ENCODE measurements at places on chromosomes 6 and 20.

DNA sequence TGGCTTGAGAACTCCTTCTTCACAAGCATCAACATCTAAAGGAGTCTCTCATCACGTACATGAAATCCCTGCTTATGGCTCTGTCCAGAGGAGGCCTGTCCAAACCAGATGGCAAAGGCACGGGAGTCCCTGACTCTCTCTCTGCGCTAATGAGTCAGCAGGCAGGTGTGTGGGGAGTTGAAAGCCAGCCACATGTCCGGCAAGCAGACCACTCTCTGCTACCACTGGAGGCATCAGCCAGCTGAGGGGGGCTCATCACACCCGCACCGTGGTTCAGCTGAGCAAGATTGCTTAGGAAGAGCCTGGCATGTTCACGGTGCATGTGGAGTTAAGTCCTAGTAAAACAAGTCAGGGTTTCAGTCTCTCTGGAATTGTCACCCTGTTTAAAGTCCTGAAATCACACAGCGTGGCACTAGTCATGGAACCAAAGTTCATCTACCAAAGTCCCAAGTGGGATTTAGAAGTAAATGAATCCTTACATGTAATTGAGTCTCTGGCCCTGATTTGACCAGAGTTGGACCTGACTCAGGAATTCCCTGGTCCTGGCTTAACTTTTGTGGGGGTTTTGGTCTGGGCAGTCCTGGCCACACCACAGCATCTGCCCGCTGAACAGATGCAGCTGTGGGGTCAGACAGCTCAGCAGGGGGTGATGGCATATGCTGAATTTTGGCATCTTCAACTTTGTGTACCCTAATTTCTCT, 155.2 kb upstream of the RIN2 start:
- no peak for DNase-seq

GRCh38 chr6:36414481-36414880, 27.0 kb upstream of the ETV7 start:
- no peak for DNase-seq

DNA sequence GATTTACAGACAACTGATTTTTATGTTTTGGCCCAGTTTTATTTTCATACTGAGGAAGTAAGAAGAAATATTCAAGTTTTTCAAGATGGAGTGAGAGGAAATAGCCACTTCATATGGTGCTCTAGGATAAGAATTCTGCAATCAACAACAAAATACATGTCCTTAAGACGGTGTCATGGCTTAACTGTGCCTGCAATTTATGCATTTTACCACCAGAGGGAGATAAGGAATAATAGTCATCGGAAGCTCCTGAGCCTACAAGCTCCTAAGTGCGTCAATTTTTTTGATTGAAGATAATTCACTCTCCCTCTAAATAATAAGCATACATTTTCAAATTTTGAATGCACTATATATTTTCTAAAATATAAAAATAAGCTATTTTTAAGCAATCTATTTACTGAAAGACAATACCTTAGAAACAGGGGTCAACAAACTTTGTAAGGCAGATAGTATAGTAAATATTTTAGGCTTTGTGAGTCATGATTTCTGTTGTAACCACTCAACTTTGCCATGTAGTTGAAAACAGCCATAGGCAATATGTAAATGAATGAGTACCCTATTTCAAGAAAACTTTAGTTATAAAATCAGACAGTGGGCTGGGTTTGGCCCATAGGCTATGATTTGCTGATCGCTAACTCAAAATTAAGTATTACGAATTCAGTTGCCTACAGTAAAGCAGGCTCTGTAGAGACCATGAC, 230.9 kb upstream of the DTNBP1 start:
- no peak for DNase-seq

- DNase-seq, result no peak
These were observed 46.4 kb upstream of the DST start for GRCh38 chr6:56689114-56689513.

DNA sequence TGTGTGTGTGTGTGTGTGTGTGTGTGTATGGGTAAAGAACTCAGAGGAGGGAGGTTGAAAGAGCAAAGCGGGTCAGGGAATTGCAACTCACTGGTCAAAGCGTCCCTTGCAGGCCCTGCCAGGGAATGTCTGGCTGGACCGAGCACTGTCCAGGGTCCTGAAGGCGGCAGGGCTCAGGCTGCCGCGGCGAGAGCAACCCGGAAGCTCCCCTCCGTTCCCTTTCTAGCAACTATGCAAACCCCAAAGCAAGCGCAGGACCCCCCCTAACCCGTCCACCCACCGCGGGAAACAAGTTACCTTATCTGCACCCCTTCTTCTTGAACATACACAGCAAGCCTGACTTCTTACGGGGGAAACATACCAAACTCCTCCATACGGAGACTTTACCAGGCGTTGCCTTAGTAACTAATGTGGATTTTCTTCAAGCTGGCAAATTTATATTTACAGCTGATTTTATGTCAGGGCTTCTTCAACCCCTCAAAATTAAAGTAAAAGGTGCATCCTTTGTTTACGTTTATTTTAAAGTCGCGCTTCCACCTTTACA, 538 bp upstream of the GRM1 start:
- peak; percentile 11 for DNase-seq

DNA sequence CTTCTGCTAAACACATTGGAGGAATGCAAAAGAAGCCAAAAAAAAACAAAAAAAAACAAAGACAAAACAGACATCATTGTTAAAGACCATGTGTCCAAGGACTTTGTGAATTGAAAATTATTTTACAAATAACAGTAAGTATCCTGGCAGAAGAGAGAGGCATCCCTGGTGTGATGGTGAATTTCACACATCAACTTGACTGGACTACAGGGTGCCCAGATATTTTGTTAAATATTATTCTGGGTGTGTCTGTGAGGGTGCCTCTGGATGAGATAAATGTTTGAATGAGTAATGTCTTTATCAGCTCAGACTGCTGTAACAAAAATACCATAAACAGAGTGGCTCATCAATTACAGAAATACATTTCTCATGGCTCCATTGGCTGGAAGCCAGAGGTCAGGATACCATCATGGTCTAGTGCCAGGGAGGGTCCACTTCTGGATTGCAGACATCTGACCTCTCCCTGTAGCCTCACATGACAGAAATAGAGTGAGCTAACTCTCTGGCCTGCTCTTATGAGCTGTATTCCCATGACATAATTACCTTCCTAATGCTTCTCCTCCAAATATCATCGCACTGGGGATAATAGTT, 12.2 kb upstream of the C6orf118 start:
- no peak for DNase-seq

DNA sequence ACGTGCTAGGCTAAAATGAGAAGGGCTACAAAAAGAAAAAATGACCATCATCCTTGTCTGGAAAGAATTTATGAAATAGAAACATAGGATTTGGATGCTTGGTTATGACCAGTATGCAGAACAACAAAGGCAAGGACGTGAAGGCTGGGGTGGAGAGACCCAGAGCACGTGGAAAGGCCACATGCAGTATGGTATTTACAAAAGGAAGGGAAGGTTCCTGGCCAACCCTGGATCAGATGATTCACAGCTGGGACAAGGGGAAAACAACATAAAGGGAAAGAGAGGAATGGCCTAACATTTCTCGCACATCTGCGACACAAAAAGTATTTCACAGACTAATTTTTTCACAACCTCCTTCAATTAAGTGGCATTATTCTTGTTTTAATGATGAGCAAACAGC, 8.2 kb downstream of the STX7 start:
- no peak for DNase-seq

- DNase-seq, result no peak
These were observed 572.9 kb upstream of the NOX3 start for GRCh38 chr6:156028335-156029131.

- DNase-seq, result no peak
These were observed 4.6 kb upstream of the GUCA1B start for GRCh38 chr6:42199106-42199981.

DNA sequence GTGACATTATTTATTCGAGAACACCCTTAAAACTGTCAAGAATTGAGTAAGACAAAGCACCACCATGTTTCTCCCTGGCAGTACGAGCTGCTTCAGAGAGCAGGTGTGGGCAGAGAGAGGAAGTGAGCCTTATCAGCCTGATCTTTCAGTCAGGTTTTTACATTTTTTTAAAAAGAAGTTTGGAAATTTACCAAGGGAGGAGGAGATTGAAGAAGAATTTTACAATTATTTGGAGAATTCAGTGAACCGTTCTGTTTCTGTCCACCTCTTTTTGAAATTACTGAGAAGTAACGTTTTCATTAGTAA, 75.5 kb downstream of the ZDHHC14 start:
- DNase-seq, result no peak

GRCh38 chr20:19026121-19026878, 186.1 kb upstream of the SLC24A3 start:
- no peak for DNase-seq

DNA sequence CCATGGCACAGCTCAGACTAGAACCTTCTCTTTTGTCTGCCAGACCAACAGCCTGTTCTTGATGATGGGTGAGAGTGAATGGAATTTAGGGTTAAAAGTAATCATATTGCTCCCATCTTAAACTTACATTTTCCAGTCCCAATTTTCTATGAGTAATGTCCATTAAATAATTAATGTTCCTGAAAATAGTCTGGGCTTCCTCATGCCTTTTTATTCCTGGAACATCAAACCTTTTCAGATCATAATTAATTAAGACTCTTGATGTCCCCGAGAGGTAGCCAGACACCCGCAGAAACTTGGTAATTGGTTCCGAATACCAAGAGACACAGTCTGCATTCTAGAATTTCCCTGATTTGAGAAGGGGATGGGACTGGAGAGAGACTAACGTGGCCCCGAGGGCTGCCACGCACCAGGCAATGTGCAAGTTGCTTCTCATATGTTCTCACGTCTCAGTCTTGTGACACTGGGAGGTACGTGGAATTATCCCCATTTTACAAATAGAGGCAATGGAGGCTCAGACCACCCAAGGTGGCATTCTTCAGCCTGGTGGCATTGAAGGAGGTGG, 78.6 kb upstream of the TOX2 start:
- DNase-seq, result no peak

- no peak for DNase-seq
These were observed 54.9 kb downstream of the ANKRD6 start for GRCh38 chr6:89487864-89488263.

DNA sequence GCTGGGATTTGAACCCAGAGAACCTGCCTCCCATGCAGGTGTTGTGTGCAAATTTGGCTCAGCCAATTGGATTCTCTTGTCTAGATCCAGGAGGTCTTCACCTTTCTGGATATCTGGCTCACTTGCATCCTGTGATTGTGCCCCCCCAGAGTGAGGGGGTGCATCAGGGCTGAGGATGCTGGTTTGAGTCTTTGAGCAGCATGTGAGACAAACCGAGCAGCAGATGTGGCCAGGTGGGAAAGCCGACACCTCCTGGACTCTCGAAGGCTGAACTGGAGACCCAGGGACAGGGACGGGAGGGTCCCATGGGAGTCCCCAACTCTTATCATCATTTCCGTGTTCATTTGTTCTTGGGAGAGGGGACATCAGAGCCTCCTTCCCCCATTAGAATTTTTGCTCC, 30.6 kb upstream of the SULF2 start:
- no peak for DNase-seq

DNA sequence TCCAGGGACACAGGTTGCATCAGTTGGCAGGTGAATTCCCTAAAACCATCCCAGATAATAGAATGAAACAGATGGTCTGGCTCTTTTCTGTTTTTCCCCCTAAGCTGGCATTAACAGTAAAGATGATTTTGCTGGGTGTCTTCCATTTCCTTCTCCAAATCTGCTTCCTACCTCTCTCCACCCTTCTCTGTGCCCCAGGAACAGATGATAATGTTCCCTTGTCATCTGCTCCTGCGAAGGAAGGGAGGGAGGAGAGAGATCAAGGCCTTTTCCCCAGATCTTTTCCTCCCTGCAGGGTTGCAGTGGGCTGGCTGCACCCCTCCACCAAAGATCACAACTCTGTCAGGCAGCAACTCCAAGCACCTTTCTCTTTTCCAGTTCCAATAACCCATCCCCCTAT, 156.5 kb upstream of the PRDM1 start:
- DNase-seq, result no peak

DNA sequence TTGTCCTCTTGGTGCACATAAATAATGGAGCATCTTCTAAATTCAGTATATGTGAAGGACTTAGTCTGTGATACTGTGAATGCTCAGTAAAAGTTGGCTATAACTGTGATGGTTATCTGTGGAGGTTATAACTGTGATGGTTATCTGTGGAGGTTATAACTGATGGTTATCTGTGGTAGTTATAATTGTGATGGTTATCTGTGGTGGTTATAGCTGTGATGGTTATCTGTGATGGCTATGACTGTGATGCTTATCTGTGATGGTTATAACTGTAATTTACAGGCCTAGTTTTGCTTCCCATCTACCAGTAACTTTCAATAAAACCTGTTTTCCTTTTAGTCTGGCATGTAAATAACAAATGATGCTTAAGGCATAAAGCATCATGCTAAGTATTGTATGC, 16.5 kb downstream of the PTK7 start:
- no peak for DNase-seq

- DNase-seq, result no peak
These were observed 5.7 kb downstream of the LAMP5 start for GRCh38 chr20:9520086-9520485.

DNA sequence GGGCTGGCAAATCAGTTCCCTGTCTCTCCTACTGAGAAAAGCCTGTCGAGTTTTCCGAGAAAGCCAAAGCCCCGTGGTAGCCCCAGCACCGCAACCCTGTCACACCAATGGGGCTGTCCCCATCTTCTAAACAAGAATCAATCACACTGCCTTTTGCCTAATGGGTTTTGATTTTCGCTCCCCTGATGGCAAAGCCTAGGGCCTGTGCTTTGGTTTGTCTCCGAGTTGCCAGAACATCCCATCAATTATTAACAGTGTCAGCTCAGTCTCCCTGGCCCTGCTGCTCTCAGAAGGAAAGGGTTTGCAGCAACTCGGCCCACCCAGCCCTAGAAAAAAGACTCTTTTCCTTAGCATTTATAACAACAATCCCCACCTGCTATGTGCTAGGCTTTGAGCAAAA, 4.2 kb downstream of the KCNB1 start:
- DNase-seq, result no peak

DNA sequence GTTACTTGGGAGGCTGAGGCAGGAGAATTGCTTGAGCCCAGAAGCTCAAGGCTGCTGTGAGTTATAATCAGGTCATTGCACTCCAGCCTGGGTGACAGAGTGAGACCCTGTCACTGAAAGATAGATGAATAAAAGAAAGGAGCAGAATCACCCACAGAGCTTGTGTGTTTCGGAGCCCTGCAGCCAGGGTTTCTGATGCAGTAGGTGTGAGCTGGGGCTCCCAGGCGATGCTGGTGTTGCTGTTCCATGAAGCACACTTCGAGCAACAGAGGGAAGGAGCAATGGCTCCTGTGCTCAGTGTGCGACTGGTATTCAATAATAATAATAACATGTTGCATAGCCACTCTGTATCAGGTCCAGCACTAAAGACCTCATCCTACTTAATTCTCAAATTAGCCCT, 197.5 kb upstream of the CST7 start:
- no peak for DNase-seq
